ENCODE measurements at places on chromosomes 7 and 10. TPM values are rescaled to one million over a fixed set of nuclear protein-coding genes. Genes with fewer than 3 reads are reported as not detected.

The ZP3 gene
- 2.7 TPM for total RNA-seq

DNA sequence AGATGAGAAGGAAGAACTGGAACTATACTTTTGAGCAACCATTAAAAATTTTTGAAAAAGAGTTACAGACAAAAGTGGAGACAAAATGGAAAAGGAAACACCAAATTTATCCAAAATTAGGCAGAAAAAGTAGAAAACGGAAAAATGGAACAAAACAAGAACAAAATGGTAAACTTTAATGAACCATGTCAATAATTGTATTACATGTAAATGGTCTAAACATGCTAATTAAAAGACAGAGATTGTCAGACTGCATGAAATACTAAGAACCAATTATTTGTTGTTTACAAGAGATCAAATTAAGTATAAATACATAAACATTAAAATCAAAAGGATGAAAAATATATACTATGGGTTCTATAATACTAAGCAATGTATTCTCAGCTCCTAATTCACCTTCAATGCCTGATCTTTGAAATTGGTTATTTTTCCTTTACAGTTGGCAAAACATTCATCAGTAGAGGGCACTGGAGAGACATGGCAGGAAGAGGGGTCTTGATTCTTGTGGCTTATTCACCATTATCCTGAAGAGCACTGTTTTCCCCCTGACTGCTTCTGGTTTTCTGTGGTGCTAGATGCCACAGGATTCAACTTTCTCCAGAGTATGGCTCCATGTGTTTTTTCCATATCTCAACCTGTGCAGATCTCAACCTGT lies 124.9 kb downstream of the ELFN1 start:
- H3K4me1 ChIP-seq = no peaks in the 10 kb centered on the region
- no peak overlapping the region for H3K4me3 ChIP-seq
- no peak for DNase-seq
- H3K27me3 ChIP-seq = no peaks in the 10 kb centered on the region

GRCh38 chr10:103197174-103197573 lies 4.1 kb upstream of the NT5C2 start:
- H3K27me3 ChIP-seq = no peaks in the 10 kb centered on the region
- H3K27ac ChIP-seq = no peak overlapping the region
- H3K36me3 ChIP-seq = no peaks in the 10 kb centered on the region
- H3K4me3 ChIP-seq = no peak overlapping the region
- DNase-seq = no peak
- H3K4me1 ChIP-seq = peaks cover 10% of the 10 kb centered on the region

The AKR1E2 gene
- total RNA-seq = 3.7 TPM

- peak overlapping the region; percentile 61 for H3K27ac ChIP-seq
- no peaks in the 10 kb centered on the region for H3K27me3 ChIP-seq
- H3K4me3 ChIP-seq = no peak overlapping the region
- H3K4me1 ChIP-seq = peaks cover 82% of the 10 kb centered on the region
- no peaks in the 10 kb centered on the region for H3K36me3 ChIP-seq
- no peak for DNase-seq
These were observed 91.5 kb downstream of the FAM53B start for GRCh38 chr10:124652701-124653100.

GRCh38 chr10:30430544-30431298 lies 3.3 kb upstream of the MAP3K8 start:
- no peaks in the 10 kb centered on the region for H3K27me3 ChIP-seq
- DNase-seq = no peak
- H3K4me3 ChIP-seq = no peak overlapping the region
- peak overlapping the region; percentile 55 for H3K27ac ChIP-seq

DNA sequence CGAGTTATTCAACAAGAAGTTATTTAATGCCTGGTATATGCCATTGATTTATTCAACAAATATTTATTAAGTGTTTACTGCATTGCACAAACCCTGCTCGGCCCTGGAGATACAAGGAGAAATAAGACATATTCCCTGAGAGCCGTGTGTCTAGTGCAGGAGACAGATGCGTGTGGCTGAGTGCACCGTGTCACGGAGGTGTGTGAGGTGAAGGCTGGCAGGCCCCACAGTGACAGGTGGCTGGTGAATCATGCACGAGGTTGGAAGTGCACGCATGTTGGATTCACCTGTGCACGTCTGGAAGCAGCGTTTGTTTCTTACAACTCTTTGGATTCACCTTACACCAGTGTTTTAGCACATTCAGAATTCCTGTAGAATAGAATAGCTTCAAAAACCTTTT lies 136.6 kb upstream of the SHH start:
- H3K27ac ChIP-seq = no peak overlapping the region
- DNase-seq = no peak
- no peaks in the 10 kb centered on the region for H3K36me3 ChIP-seq
- H3K27me3 ChIP-seq = no peaks in the 10 kb centered on the region
- no peaks in the 10 kb centered on the region for H3K4me1 ChIP-seq

DNA sequence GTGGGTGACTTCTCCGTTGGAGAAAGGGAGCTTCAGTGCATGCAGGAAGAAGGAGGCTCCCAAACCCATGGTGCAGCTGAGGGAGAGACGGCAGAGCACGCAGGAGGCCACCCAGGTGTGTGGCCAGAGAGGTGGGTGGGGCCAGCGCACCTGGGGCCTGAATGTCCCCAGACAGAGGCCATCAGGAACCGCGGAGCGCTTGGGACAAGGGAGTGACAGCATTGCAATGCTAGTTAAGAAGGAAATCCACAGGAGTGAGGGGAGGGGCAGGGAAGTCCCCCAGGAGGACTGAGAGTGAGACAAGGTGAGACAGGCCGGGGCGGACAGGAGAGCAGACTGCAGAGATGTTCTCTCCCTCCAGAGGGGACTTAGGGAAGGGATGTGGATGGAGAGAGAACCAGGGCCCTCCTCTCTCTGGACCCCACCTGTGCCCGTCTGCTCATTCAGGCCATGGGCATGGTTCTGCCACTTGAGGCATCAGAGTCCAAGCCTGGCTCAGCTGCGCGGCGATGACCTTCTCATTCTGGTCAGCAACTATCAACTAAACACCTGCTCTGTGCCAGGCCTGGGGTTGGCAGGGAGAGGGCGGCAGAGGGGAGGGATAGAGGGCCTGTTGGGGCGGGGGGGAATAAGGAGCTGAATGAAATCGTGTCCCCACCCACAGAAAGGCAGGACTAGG lies 69.4 kb upstream of the COL13A1 start:
- H3K4me1 ChIP-seq = peaks cover 37% of the 10 kb centered on the region
- H3K4me3 ChIP-seq = no peak overlapping the region
- no peak for DNase-seq
- no peak overlapping the region for H3K27ac ChIP-seq

DNA sequence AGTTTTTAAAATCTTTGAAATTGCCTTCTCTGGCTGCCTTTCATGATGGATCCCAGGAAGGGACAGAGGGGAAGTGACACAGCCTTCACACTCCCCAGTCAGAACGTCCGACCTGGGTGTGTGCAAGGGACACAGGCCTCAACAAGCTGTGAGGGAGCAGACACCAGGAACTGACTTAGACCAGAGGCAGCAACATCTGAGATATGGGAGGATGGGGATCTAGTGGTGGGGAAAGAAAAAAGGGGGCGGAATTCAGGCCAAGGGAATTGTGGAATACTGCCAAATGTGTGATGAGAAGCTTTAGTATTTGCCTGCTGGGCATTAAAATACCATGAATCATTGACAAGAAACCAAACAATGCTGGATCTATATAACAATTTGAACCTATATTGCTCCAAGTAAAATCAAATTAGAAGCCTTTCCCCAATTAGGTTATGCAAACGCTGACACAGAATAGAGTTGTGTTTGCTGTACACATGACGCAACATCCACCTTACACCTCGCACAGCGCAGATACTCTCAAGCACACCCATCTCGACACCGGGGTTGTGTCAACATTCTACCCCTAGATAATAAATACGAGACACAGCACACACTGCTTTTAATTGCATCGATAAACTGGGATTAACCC lies 17.2 kb upstream of the MNX1 start:
- no peaks in the 10 kb centered on the region for H3K36me3 ChIP-seq
- H3K4me3 ChIP-seq = no peak overlapping the region
- no peak for DNase-seq

The PAPOLB gene
- not detected for total RNA-seq

The CADPS2 gene
- total RNA-seq = 25.5 TPM

DNA sequence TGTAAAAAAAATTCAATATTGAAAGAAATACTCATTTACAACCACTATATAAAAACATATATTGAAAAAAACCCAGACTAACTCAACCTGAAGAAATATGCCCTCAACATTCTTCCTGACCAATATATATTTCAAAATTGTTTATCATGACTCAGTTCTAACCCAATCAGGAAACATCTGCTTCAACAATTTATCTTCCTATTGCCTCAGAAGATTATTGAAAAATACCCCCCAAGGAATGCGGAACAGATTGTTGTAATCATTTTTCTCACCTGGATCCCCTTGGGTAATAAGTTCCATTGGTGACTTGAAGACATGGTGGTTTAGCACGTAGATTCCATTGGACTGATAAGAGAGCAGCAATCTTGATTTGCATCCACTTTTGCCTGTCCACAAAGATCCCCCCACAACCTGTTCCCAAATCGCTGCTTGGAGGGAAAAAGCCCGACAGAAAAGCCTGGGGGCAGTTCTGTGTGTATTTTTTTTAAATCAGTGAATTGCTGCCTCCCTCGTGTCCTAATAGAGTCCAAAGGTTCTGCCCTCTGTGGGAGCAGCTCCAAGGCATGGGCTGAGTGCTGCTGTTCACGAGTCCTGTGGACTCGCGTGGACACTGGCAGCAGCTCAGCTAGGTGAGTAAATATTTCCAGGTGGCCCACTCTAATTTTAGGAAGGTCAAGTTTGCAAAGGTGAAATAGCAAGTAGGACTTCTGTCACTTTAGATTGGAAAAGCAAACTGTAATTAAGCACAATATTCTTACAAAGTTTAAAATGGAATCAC lies 5.9 kb upstream of the INHBA start:
- H3K4me1 ChIP-seq = peaks cover 7% of the 10 kb centered on the region
- H3K27ac ChIP-seq = no peak overlapping the region
- DNase-seq = no peak
- H3K4me3 ChIP-seq = no peak overlapping the region
- no peaks in the 10 kb centered on the region for H3K27me3 ChIP-seq

The SPDYE8 gene
- total RNA-seq = not detected

The HIF1AN gene
- 16.9 TPM for total RNA-seq

The ADAM8 gene
- 11.0 TPM for total RNA-seq

DNA sequence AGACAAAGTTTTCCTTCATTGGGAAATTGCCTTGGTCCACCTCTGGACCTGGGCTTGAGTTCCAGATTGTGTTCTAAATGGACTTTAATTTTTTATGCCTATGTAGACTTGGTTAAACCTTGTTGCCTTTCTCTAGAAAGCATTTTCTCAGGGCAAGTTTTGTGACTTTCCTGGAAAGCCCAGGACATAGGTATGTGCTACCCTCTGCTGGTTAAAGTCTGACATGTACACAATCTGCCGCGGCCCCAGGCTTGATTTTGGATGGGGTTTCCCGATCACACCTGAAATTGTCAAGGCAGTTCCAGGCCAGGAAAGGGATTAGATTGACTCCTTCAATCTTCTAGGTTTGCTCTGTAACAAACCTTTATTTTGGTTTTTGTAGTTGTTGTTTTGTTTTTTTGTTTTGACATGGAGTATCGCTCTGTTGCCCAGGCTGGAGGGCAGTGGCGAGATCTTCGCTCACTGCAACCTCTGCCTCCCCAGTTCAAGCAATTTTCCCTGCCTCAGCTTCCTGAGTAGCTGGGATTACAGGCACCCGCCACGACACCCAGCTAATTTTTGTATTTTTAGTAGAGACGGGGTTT lies 14.1 kb upstream of the AKR1B10 start:
- no peak for DNase-seq
- H3K4me1 ChIP-seq = peaks cover 19% of the 10 kb centered on the region
- H3K36me3 ChIP-seq = no peaks in the 10 kb centered on the region
- no peaks in the 10 kb centered on the region for H3K27me3 ChIP-seq

- H3K4me3 ChIP-seq = no peak overlapping the region
- H3K27me3 ChIP-seq = no peaks in the 10 kb centered on the region
- DNase-seq = no peak
- peak overlapping the region; percentile 79 for H3K27ac ChIP-seq
- no peaks in the 10 kb centered on the region for H3K36me3 ChIP-seq
These were observed 46.8 kb downstream of the HIPK2 start for GRCh38 chr7:139730746-139731612.

The ANKRD61 gene
- total RNA-seq = not detected

GRCh38 chr10:5654218-5654755 lies 12.1 kb downstream of the ASB13 start:
- H3K4me1 ChIP-seq = peaks cover 9% of the 10 kb centered on the region
- no peak for DNase-seq
- H3K36me3 ChIP-seq = peaks cover 18% of the 10 kb centered on the region
- H3K27ac ChIP-seq = no peak overlapping the region
- H3K4me3 ChIP-seq = no peak overlapping the region

DNA sequence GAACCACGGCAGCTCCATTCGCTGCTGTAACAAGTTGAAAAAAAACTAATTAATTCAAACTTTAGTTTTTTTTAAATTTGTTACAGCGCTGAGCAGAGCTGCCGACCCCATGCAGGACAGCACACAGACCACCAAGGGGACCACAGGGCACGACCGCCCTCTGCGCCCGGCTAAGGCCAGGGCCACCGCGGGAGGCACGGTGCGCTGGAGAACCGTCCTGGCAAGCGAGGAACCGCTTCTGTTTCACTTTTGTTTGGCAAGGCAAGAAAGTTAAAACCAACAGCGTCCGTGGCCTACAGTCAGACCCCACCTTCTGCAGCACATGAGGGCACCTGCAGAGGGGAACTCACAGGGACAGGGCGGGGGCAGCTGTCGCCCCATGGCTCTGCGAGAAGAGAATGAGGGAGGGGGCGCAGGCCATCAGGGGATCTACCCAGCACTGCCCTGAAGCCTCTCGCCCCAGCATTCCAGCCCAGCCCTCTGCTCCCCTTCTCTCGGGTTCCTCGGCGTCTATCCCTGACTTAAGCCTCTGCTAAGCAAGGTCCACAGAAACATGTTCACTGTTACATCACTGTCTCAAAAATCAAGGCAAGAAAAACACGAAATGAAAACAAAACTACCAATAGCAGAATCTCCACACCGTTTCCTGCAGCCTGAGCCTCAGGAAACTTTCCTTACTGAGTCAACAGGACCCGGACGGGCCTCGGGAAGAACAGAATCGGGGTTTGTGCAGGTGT lies 204.4 kb downstream of the DIP2C start:
- H3K4me1 ChIP-seq = peaks cover 45% of the 10 kb centered on the region
- DNase-seq = peak; percentile 79
- no peaks in the 10 kb centered on the region for H3K27me3 ChIP-seq
- H3K4me3 ChIP-seq = peak overlapping the region; percentile 43
